Omental fat pad (tissue), 4 donors: ENCODE measurements at places on chromosomes 7 and 10.

DNA sequence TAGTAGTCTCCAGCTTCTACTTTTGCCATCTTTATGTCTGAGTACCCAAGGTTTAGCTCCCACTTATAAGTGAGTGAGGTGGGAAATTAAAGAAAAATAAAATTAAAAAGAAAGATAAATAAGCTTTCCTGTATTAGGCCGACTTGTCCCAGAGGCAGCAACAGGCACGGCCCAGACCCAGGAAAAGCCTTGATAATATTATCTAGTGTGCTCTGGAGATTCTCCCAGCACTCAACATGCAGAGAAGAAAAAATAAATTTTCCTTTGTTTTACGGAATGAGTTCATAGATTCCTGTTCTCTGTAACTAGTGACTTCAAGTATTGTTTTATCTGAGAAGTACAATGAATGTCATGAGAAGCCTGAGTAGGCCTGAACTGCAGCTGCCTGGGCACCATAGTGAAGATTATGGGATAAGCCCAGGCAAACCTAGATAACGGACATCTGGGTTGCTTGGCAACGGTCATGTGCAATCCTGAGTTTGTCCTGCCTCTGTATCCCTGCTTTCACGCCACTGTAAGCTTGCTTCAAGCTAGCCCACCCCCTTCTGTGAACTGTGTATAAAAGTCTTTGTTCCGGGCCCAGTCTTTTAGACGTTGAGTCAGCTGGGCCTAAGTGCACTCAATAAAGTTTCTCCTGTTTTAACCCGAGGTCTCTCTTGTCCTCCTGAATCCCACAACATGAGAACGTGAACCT is 6.4 kb downstream of the ATE1 start:
- no peak for DNase-seq

DNA sequence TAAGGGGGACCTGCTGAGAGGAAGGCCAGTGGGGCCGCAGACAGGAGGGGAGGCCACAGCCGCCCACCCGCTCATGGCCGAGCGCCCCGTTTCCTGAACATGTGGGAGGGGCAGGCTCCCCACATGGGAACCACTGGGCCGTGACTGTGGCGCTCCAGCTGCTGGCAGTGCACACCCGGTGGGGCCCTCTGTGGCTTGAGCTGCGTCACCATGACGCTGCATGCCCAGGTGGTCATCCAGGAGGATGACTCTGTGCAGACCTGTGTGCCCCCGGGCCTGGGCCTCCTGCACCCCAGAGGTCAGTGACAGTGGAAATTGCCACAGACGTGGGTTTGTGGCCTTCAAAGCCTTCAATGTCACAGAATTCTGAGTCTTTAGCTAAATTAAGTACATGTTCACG is 85.1 kb downstream of the MGMT start:
- no peak for DNase-seq

DNA sequence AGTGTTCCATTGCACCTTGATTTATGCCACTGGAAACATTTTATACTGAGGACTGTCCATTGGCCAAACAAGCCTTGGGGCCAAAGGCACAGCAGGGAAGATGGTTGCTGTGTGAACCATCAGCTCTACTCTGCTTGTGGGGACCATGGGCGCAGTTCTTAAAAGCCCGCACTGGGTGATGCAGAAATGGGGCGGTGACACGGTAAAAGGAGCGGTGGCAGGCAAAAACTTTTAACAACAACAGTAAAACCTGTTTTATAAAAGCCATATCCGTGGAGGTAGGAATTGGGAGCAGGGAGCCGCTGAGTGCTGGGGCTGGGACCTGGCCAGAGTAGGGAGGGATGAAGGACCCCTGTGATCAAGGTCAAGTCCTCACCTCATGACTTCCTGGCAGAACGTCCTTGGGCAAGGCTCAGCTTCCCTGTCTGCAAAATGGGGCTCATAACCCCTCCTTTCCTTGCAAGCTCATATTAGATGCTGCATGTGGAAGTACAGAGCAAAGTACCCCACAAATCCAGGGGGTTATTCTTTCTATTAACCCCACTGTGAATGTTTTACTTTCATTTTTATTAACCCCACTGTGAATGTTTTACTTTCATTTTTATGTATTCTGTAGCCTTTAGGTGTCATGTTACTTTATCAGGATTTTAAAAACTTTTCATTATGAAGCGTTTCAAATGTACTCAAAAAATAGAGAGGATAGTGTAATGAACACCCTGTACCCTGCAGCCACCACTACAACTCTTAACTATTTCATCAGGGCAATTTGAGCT is 78.3 kb downstream of the GRK5 start:
- no peak for DNase-seq

DNA sequence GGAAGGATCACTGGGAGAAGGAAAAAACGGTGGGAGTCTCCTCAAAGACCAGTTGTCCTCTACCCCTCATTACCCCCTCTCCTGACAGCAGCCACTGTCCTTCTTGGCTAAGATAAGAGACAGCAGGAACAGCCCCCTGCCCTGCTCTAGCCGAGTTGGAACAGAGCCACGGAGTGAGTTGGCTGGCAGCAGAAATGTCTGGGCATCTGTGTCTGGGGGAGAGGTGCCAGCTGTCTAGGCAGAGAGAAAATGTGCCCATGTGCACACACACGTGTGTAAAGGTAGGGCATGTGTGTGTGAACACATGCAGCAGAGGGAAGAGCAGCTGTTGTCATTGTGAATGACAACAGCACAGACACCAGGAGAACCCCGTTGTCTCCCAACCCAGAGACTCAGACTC is 9.4 kb upstream of the HILPDA start:
- DNase-seq = no peak

DNA sequence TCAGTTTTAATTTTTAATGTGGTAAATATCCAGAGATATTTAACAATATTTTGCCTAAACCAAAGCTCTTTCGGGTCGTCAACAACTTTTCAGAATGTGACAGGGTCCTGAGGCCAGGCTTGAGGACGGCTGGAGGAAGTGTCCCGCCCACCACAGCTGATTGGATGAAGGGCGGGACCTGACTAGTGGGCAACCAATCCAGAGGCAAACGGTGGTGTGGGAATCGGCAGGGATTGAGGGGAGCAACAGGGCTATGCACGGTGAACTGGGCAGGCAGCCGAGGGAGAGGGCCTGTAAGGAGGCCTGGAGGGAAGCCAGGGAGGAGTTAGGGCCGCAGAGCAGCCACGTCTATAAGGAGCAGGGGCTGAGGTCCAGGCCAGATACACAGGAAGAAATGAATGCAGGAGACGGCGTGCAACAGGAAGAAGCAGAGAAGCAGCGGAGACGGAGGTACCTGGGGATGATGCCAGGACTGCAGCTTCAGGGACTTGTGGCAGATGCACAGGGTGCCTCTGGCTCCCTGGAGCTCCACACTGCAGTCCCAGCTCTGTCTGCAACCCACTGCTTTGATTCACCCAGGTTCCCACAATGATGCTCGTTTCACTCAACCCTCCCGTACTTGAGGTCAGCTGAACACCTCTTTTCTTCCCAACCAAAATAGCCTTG is 46.1 kb upstream of the ZMIZ1 start:
- DNase-seq = no peak

GRCh38 chr7:2272031-2272430 is 30.0 kb downstream of the NUDT1 start:
- DNase-seq = no peak

- no peak for DNase-seq
These were observed 45.7 kb downstream of the PITRM1 start for GRCh38 chr10:3126741-3127346.

GRCh38 chr7:107799647-107800264 is 3.3 kb downstream of the SLC26A3 start:
- DNase-seq = no peak

- no peak for DNase-seq
These were observed 17.3 kb downstream of the GRID2IP start for GRCh38 chr7:6533893-6534495.

DNA sequence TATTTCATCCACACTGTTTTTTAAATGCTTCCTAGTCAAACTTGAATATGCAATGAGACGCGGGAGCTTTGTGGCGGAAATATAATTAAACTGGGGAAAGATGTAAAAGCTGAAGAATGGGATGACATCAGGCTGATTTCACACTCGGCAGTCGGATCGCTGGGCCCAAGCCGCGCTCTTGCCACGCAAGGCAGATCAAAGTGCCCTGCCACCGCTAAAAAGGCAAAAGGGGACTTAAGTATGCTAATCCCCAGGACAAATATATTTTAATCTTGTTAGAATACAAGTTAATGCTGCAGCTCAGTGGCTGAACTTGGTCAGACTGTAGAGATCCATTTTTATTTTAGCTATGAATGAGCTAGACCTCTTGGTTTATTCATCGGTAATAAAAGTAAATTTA is 13.8 kb downstream of the EN2 start:
- DNase-seq = no peak

GRCh38 chr10:105965141-105965540 is 1199.4 kb downstream of the SORCS1 start:
- DNase-seq = no peak

DNA sequence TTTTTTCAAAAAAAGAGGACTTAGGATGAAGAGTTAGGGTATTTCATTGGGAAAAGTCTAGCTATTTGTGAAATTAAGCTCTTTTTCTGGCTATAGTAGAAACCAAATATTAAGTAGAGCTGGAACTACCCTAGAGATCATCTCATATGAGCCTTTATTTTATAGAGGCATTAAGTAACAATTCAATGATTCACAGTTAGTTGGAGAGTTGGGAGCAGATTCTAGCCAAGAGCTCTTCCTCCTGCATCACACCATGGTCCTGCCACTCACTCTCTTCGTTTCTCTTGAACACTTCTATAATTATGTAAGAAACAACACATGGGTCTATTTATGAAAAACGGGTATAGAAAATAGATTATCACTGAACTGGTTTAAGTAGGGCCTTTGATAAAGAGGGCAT is 76.1 kb upstream of the ANK3 start:
- no peak for DNase-seq

DNA sequence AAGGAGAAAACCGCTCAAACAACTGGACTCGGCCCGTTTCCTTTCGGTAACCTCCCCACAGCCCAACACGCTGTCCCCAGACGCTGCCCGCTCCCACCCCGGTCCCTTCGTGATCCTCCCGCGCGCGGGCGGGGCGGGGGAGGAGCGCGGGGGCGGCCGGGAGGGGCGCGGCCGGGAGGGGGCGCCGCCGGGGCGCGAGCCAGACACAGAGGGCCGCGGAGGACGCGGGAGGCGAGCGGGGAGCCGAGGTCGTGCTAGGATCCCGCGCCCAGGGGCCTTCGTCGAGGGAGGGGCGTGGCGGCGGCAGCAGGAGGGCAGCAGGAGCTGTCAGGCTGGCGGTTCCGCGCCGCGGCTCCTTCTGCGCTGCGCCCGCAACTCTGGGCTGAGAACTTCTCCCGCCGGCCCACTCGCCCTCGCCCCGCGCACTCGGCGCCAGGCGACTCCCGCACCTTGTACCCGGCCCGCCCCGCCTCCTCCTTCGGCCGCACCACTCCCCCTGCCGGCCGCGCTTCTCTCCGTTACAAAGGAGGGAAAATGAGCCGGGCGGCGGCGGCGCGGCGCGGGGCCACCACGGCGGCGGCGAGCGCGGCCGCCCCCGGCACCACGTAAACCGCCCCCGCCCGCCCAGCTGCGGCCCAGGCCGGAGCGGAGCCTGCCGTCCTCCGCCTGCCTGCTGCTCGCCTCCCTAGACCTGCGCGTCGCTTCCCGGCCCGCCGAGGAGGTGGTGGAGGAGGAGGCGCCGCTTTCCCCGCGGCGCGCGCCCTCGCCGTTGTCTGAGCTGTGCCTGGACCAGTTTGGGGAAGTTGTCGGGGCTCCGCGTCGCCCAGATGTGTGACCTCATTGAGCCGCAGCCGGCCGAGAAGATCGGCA is at the start of gene CDK14:
CDK14 (plus strand) TSS at position 521 of the 870 bp plus-strand sequence; CDS start at position 828, 307 bp downstream.
- DNase-seq = peak; percentile 60

GRCh38 chr10:82796510-82796909 is 921.5 kb downstream of the NRG3 start:
- DNase-seq = no peak
